ENCODE measurements at places on chromosomes 1 and 21.

DNA sequence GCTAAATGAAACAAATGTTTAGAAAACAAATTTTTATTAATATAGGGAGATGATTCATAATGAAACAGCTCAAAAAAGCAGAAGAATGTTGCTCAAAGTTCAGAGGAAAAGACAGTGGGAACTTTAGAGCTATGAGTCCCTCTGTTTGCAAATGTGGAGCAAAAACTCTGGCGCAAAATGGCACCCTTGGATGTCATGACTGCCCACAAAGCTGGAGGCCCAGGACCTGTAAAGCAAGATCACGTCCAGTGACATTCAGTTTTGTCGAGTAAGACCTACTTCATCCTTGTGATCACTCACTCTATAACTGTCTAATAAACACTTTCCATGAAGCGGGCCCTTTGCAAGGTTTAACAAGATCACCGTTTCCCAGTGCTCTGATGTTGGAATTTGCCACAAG is 9.1 kb upstream of the EXO1 start:
- DNase-seq = no peak

DNA sequence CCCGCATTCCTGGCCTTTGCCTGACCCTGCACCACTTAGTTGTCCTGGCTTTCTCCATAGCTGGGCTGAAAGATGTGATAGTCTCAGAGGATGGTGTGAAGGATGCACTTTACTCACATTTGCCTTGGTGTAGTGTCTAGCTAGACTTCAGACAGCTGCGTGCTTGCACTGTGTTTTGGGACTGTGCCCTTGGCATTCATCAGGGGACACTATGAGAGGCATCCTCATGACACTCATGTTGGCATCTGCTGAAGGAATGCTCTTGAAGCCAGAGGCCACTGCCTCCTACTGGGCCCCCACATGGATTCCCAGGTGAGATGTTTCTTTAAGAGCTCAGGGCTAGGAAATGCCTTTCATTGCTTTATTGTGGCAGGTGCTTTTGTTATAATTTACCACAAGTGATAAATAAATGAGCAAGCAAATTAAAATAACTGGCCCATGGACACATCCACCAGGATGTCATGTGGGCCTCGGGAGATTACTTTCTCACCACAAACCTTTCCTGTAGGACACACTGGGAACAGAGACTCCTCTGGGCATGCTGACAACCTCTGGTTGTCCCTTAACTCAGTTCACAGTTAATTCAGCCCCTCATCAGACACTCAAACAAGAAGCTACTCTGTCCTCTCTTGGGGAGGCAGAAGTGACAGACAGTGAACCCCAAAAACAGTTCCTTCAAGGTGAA is 99.4 kb upstream of the SPATA6 start:
- no peak for DNase-seq

- no peak for DNase-seq
Observed at GRCh38 chr1:150551051-150551783, 2.0 kb downstream of the ADAMTSL4 start.

DNA sequence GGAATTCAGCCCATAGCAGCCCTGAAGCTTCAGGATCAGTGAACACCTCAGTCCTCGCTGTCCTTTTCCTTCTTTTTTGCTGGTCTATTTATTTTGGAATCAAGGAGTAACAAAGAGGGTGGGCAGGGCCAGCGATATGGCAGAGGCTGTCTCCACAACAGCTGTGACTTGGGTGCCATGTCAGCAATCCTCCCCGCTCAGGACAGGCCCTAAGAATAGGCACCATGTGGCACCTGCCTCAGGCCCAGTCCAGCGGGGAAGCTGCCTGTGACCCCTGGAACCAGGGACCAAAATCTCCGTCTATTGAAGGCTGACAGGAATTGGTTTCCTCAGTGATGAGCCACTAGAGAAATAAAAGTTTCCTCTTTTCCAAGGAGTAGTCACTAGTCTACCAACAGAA is 58.6 kb upstream of the TNR start:
- no peak for DNase-seq

GRCh38 chr1:164868990-164869389 is 310.0 kb downstream of the PBX1 start:
- no peak for DNase-seq

DNA sequence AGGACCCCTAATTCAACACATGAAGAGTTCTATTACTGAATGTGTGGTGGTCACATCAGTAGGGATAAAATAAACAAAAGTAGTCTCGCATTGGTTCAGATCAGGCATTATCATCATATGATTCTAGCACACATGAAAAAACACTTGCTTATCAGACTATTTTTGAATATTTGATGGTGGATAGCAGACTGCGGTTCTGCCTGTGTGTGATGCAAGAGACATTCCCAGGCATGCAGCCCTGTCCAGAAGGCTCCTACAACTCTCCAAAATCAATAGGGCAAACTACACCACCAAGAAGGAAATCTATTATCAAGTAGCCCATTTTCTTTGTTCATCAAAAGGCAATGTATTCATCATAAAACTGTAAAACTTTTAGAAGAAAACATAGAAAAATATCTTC is 304.7 kb downstream of the DUSP10 start:
- no peak for DNase-seq

DNA sequence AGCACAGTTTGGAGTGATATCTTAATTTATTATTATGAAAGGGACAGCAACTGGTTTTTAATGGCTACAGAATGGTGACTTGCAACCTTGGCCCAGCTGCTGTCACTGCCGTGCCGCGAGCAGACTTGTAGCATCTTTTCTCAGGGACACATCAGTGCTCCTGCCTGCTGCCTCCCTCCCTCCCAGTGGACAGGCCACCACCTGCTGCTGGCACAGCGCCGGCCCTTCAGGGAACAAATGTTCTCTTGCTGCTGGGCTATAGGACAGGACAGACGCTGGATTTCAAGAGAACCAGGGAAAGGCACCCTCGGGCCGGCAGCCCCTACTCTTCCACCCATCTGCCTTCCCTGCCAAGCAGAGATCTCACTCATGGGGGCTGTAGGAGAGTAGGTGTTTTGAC is 413.8 kb upstream of the NFIA start:
- DNase-seq = no peak

Measured in LNCaP clone FGC (cell line).